H1 (cell line): ENCODE measurements at places on chromosomes 3 and 15.

DNA sequence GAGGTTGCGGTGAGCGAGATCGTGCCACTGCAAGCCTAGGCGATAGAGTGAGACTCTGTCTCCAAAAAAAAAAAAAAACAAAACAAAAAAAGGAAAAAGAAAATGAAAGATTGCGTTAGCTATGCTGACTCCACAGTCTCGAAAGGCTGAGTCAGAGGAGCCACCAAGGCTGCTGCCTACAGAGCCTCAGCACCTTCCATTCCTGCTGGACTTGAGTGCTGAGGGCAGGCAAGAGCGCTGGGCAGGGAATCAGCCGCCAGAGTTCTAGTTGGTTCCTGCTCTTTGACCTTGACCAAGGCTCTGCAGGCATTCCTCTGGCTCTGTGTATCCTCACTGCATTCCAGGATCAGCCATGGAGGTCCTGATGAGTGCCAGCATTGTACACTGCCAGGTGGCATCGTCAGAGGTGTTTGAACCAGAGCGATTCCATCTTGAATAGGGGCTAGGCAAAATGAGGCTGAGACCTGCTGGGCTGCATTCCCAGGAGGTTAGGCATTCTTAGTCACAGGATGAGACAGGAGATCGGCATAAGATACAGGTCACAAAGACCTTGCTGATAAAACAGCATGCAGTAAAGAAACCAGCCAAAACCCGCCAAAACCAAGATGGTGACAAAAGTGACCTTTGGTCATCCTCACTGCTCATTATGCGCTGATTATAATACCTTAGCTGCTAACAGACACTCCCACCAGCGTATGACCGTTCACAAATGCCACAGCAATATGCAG lies 5.9 kb downstream of the MESP2 start:
- H3K27me3 ChIP-seq: peaks cover 11% of the 10 kb centered on the region
- peaks cover 8% of the 10 kb centered on the region for H3K4me1 ChIP-seq
- no peak overlapping the region for H3K27ac ChIP-seq
- H3K36me3 ChIP-seq: no peaks in the 10 kb centered on the region
- H3K4me3 ChIP-seq: no peak overlapping the region

DNA sequence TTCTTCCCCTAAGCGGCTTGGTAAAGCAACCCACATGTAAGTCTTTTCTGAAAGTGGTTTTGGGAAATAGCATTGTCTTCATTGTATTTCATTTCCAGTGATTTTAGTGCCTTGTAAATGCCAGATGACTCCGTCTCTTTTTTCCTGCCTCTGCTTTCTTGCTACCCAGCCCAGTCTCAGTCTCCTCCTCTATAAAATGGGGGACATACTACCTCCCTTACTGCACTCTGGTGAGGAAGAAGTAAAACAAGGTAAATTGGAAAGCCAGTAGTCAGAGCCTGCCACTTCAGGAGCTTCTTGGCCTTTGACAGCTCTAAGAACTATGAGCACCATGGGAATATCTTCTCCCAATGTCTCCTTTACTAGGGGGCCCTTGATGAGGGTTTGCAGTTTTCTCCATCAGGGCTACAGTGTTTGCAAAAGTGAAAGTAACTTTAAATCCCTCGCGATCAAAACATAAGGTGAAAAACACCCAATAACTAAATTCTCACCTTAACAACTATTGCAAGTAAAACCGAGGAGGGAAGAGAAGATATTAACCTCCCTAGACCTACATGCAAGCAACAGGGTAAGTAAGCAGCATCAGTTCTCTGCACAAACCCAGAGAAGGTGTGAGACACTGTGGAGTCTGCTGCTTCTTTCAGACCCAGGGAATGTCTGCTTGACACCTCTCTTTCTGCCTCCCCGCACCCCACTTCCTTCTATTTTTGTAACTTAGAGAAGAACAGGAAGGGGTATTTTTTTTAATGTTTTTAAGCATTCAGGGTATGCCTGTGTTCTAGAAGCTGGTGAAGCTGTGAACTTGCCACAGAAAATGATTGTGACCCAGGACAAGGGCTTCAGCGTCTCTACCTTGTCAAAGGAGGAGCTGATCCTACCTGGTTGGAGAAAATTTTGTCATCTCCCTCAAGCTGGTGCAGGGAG lies 159.1 kb upstream of the EOMES start:
- no peak overlapping the region for H3K4me3 ChIP-seq
- no peak overlapping the region for H3K27ac ChIP-seq
- peaks cover 6% of the 10 kb centered on the region; the same call in 1 of the 2 replicates for H3K4me1 ChIP-seq
- no peaks in the 10 kb centered on the region for H3K27me3 ChIP-seq
- no peaks in the 10 kb centered on the region for H3K36me3 ChIP-seq
- no peak for DNase-seq

DNA sequence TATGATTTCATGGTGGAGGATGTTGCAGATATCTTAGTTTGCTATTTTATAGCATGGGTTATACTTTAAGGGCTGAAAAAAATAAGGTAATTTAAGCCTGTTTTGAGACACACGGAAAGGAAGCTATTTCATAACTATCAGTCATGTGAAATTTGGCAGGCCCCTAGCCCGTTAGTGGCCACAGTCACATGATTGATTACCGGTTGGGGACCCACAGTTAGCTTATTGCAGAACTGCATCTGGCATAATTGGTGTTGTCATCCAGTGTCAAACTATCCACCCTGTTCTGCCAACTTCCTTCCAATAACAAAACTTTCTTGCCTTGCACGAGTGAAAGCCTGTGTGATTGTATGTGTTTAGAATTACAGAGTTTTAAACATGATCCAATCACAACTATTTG lies 35.2 kb downstream of the FNDC3B start:
- no peaks in the 10 kb centered on the region for H3K27me3 ChIP-seq
- no peak overlapping the region for H3K27ac ChIP-seq
- DNase-seq: no peak
- H3K36me3 ChIP-seq: no peaks in the 10 kb centered on the region
- H3K4me1 ChIP-seq: peaks cover 10% of the 10 kb centered on the region
- H3K4me3 ChIP-seq: no peak overlapping the region

DNA sequence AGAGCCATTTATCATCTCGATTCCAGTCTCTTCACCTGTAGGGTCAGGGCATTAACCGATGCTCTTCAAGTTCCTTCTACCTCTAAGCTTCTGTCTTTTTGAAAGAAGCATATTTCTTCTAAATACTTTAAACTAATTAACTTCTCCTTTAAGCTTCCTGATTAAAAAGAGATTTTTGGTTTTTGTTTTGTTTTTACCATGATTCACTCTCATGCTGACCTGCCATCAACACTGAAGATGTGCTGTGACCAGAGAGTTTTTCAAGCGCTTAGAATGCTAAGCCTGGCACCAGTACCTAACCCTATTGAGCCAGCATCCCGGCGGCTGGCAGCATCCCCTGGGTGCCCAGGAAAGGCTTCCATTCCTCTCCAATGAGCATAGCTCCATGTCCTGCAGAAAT lies 89.3 kb downstream of the FOXP1 start:
- H3K27me3 ChIP-seq: no peaks in the 10 kb centered on the region
- peaks cover 22% of the 10 kb centered on the region for H3K4me1 ChIP-seq
- DNase-seq: no peak
- no peak overlapping the region for H3K27ac ChIP-seq
- H3K4me3 ChIP-seq: no peak overlapping the region

DNA sequence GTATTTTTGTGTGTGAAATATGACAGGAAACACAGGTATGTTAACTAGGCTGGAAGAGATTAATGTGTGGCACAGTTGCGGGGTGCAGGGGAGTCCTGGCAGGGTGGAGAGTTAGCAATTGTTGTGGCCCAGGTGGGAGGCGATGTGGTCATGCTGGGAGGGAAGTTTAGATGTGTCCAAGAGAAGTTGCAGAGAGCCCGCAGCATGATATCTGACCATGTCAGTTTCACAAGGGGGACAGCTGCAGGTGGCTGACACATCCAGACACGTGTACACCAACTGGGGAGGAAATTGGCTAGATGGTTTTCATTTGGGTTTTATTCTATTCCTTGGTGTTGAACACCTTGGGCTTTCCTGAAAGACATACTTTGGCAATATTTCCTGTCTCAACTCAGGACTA lies 172.8 kb upstream of the RGMA start:
- H3K27me3 ChIP-seq: no peaks in the 10 kb centered on the region
- no peaks in the 10 kb centered on the region for H3K4me1 ChIP-seq
- no peak for DNase-seq
- no peaks in the 10 kb centered on the region for H3K36me3 ChIP-seq
- H3K4me3 ChIP-seq: no peak overlapping the region

DNA sequence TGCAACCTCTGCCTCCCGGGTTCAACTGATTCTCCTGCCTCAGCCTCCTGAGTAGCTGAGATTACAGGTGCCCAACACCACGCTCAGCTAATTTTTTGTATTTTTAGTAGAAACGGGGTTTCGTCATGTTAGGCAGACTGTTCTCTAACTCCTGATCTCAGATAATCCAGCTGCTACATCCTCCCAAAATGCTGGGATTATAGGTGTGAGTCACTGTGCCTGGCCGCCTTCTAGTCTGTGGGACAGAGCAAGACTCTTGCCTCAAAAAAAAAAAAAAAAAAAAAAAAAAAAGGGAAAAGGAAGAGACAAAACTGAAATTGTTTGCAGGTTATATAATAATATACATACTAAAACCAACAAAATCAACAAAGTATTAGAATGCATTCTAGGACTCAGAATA lies 215.2 kb downstream of the PCCB start:
- DNase-seq: no peak
- no peaks in the 10 kb centered on the region for H3K27me3 ChIP-seq
- no peak overlapping the region for H3K27ac ChIP-seq
- H3K36me3 ChIP-seq: no peaks in the 10 kb centered on the region

DNA sequence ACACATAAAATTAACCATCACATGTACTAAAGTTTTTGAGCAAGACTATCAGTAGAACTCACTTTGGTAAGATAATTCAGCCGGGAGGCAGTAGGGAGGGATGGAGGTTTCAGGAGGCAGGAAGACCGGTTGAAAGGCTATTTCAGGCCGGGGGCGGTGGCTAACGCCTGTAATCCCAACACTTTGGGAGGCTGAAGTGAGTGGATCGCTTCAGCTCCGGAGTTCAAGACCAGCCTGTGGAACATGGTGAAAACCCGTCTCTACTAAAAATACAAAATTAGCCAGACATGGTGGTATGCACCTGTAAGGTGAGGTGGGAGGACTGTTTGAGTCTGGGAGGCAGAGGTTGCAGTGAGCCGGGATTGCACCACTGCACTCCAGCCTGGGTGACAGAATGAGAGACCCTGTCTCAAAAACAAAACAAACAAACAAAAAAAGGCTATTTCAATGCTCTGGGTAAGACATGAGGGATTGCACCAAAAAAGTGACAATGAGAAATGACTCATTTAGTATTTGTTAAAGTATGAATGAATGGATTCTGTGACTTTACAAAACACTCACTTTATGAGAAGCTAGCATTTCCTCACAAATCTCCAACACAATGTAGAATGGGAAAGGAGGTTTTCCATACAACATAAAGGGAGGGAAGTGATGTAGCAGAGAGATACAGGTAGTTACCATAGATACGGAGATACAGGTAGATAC lies 43.9 kb downstream of the SH3BP5 start:
- H3K27me3 ChIP-seq: no peaks in the 10 kb centered on the region
- no peak overlapping the region for H3K27ac ChIP-seq
- H3K4me1 ChIP-seq: peaks cover 6% of the 10 kb centered on the region; the same call in 1 of the 2 replicates
- no peaks in the 10 kb centered on the region for H3K36me3 ChIP-seq
- DNase-seq: no peak

- no peak for DNase-seq
- no peak overlapping the region for H3K4me3 ChIP-seq
- no peaks in the 10 kb centered on the region for H3K27me3 ChIP-seq
- H3K4me1 ChIP-seq: no peaks in the 10 kb centered on the region
- no peak overlapping the region for H3K27ac ChIP-seq
Measured at GRCh38 chr3:82627733-82628132, 866.3 kb upstream of the GBE1 start.

DNA sequence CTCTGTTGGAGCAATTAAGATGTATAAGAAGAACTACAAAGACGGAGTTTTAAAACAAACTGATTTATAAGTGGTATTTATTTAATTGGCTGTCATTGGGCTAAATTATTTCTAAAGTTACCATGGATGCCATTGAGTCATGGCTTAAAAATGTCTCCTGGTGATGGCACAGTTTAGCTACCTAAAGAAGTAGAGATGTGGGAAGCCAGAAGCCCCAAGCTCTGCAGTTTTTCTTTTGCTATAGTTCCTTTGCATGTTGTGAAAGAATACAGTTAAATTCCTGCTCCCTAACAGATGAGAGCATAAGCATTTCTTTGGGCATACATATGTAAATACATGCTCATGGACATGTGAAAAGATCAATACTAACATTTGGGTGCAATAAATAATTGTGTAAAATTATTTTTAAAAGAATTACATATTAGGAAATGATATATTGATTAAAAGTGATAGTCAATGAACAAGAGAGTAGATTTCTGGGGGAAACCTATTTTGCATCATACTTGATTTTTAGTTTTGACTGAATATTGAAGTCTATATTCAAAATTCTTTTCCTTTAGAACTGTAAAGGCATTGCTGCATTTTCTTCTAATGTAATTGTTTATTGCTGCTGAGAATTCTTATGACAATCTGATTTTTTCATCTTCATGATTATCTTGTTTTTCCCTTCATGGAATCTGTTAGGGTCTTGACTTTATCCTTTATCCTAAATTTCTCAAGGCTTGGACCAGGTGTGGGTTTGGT lies 2.1 kb downstream of the OPA1 start:
- peaks cover 3% of the 10 kb centered on the region; the same call in 1 of the 2 replicates for H3K4me1 ChIP-seq
- peaks cover 5% of the 10 kb centered on the region for H3K27me3 ChIP-seq
- DNase-seq: no peak
- no peak overlapping the region for H3K4me3 ChIP-seq
- H3K36me3 ChIP-seq: 0 out of 2 replicates have a peak, but pooled peaks cover 5% of the 10 kb centered on the region

DNA sequence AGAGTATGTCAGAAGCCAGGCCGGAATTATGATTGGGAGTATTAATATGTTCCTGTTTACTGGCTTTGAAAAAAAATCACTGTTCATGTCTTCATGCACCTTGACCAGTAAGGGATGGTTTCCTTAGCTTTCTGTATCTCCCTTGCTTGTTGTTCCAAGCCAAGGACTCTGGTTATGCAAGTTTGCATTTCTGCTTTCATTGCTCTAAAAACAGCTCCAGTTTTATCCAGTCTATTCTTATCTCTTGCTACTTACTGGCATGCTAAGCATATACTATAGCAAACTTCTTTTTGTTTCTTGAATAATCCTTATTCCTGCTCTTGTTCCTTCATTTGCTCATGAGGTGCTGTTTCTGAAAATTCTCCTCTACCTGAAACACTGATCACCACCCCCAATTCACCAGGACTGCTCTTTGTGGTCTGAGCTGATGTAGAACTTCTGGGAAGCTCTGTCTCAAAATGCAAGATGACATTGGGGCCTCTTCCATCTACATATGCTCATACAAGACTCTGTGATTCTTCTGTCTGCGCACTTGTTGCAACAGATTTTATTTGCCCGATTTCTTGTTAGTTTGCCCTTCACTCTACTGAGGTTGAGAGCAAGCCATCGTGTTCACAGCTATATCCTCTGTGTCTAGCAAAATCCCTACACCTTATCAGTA lies 173.0 kb downstream of the EBLN2 start:
- H3K27ac ChIP-seq: no peak overlapping the region
- H3K27me3 ChIP-seq: no peaks in the 10 kb centered on the region
- no peaks in the 10 kb centered on the region for H3K36me3 ChIP-seq
- no peak for DNase-seq
- no peaks in the 10 kb centered on the region for H3K4me1 ChIP-seq
